Kidney (tissue), 22 donors: ENCODE measurements at places on chromosomes 16 and 17.

DNA sequence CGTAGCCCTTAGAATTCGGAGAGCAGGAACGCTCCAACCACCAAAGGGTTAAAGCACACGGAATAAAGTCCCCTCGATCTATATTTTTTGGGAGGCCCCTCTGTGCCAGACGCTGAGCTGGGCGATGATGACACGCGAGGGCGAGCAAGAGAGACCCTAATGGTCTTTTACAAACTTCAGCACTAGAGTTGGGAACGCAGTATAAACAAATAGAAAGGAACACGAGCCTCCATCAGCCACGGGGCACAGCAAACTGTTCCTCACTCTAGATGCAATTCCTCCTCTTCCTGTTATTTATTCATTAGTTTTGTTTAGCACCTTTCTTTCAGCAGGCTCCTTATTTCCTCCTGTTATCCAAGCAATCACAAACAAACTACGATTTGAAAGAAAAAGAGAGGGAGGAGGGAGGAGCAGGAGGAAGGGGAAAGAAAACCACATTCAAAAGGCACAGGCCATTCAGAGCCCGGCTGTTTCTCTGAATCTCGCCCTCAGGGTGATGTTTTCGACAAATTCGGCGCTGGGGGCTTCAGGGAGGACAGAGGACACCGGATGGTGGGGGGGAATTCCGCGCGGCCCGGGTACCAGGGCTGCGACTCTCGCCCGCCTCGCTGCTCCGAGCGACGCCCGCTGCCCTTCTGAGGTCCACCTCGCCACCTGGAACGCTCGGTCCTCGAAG is 1.6 kb downstream of the TOX3 start:
- H3K4me3 ChIP-seq: peak overlapping the region; percentile 79
- DNase-seq: peak; percentile 13
- no peaks in the 10 kb centered on the region for H3K36me3 ChIP-seq
- peaks cover 9% of the 10 kb centered on the region for H3K27me3 ChIP-seq
- peaks cover 5% of the 10 kb centered on the region for H3K4me1 ChIP-seq

DNA sequence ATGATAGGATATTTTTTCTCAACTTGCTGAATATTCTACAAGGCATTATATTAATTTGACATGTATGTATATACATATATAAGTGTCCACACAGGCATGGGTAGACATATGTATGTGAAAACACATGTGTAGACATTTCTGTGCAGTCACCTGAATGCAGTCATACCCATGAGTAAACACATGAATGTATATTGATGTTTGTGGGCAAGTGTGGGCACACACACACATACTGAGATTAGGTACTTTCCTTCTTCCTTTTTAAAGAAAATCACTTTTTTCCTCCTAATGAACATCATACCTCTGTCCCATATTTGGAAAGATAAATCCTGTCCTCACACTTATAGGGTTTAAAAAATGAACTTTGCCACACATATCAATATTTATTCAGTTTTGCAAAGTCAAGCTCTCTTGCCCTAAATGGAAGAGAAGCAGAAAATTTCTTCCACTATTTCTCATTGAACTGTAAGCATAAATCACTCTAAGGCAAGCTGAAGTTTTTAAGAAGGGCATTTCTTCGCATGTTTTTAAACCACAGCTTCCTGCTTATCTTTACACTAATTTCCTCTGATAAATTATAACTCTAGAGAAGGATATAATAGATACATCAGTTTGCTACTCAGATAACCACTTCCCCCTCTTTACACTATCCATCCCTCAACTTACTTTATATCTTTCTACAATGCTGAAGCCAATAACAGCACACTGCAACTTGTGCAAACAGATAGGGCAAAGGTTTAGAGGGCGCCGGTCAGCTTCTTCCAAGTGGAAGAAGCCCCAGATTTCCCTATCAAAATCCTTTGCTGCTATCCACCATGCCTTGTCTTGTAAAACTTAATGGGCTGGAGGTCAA is 49.6 kb upstream of the LRRC37A3 start:
- H3K4me3 ChIP-seq: no peak overlapping the region
- H3K27ac ChIP-seq: no peak overlapping the region
- H3K36me3 ChIP-seq: no peaks in the 10 kb centered on the region
- H3K4me1 ChIP-seq: no peaks in the 10 kb centered on the region

DNA sequence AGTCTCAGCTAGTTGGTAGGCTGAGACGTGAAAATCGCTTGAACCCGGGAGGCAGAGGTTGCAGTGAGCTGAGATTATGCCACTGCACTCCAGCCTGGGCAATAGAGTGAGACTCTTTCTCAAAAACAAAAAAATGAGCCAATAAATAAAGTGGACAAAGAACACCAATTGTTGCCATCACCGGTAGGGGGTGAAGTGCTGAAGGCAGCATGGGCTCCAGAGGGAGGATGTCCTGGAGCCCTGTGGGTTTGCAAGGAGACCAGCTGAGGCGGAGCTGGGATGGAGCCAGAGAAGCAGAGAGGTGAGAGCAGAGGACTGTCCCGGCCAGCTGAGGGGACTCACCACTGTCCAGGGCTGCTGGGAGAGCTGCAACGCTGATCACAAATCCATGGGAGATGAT is 13.8 kb downstream of the CHST6 start:
- no peaks in the 10 kb centered on the region for H3K36me3 ChIP-seq
- no peaks in the 10 kb centered on the region for H3K27me3 ChIP-seq
- no peaks in the 10 kb centered on the region for H3K4me1 ChIP-seq
- no peak overlapping the region for H3K4me3 ChIP-seq
- no peak for DNase-seq

GRCh38 chr16:89170346-89171215 is 967 bp upstream of the CDH15 start:
- H3K4me1 ChIP-seq: peaks cover 9% of the 10 kb centered on the region
- H3K36me3 ChIP-seq: no peaks in the 10 kb centered on the region
- no peak for DNase-seq
- no peak overlapping the region for H3K4me3 ChIP-seq
- no peak overlapping the region for H3K27ac ChIP-seq
- H3K27me3 ChIP-seq: no peaks in the 10 kb centered on the region

DNA sequence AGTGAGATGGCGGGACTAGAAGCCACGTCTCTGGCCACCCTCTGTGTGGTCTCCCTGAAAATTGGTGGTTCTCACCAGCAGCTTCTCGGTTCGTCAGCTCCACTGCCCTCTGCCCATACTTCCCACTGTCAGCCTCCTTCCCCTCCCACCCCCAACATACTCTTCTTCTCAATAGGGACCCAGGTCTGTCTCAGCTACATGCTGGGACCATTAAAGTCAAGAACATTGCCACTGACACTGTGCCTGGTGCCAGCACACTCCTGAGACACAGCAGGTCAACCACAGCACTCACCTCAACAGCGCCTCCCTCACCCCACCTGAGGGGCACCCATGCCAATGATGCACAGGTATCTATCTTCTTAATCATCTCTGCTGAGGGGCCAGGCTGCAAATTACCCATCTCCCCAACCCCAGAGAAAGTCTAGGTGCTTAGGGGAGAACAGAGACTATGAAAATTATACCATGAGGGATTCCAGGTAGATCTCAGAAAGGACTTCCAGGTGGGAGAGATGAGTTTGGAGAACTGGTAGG is 1.3 kb downstream of the PLXDC1 start:
- no peak for DNase-seq
- H3K36me3 ChIP-seq: no peaks in the 10 kb centered on the region
- no peaks in the 10 kb centered on the region for H3K27me3 ChIP-seq
- H3K4me3 ChIP-seq: no peak overlapping the region
- peaks cover 10% of the 10 kb centered on the region for H3K4me1 ChIP-seq
- H3K27ac ChIP-seq: no peak overlapping the region

DNA sequence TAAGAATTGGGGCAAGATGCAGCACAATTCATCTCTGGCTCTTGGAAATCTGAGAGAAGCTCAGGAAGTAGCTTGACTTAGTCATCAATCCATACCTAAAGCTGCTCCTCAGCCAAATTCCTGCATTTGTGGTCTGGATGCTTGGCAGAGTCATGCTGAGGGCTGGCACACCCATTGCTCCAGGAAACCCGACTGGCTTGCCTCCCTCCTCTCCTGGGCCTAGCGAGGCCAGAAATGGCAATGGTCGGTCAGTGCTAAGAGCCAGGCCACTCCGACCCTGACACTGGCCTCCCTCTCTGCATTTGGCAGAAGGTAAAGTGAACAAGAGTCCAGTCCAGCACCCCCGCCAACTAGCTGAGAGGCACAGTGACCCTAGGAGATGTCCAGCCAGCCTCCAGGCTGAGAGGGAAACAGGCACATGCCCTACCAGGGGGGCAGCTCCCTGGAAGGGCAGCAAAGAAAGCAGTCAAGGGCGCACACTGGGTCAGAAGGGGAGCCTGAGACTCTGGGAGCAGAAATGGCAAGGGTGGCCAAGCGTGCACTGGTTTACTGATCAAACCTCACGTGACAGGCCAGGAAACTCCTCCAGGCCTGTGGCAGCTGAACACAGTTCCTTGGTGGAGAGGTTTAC is 10.0 kb downstream of the POLDIP2 start:
- no peak overlapping the region for H3K4me3 ChIP-seq
- H3K27ac ChIP-seq: peak overlapping the region; percentile 88
- peaks cover 40% of the 10 kb centered on the region for H3K4me1 ChIP-seq
- peak; percentile 81 for DNase-seq
- H3K36me3 ChIP-seq: peaks cover 51% of the 10 kb centered on the region

GRCh38 chr16:78593352-78593751 is 493.9 kb downstream of the WWOX start:
- H3K4me3 ChIP-seq: no peak overlapping the region
- no peaks in the 10 kb centered on the region for H3K27me3 ChIP-seq
- no peak overlapping the region for H3K27ac ChIP-seq

GRCh38 chr17:80424878-80425765 is 10.2 kb downstream of the ENDOV start:
- H3K4me3 ChIP-seq: no peak overlapping the region
- H3K27me3 ChIP-seq: no peaks in the 10 kb centered on the region
- DNase-seq: no peak
- no peak overlapping the region for H3K27ac ChIP-seq
- no peaks in the 10 kb centered on the region for H3K4me1 ChIP-seq
- no peaks in the 10 kb centered on the region for H3K36me3 ChIP-seq

DNA sequence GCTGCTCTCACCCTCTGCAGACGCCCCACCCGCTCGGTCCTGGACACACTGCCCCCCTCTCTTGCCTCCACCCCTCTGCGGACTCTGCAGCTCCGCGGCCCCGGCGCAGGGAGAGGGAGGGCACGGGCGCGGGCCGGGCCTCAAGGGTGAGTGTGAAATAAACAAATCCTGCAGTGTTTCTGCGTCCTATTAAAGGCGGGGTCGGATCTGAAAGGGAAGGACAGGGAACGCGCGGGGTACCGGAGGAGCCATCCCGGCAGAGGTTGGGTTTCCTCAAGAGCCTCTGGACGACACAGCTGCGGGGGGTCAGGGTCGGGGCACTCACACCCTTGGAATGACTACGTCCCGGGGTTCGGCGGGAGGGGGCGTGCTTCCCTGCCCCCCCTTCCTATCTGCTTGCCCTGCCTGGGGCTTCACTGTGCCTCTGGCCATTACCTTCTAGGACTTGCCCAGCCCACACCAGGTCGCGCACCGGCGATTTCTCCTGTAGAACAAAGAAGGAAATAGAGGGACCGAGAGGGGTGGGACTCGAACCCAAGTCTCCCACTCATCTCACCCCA is 466 bp upstream of the HSF4 start:
- peak overlapping the region; percentile 42 for H3K4me3 ChIP-seq
- DNase-seq: no peak
- H3K36me3 ChIP-seq: no peaks in the 10 kb centered on the region
- peaks cover 46% of the 10 kb centered on the region for H3K27me3 ChIP-seq

GRCh38 chr17:76997981-76998531 is 129.9 kb downstream of the MGAT5B start:
- no peak overlapping the region for H3K27ac ChIP-seq
- no peaks in the 10 kb centered on the region for H3K36me3 ChIP-seq
- no peaks in the 10 kb centered on the region for H3K27me3 ChIP-seq
- H3K4me3 ChIP-seq: no peak overlapping the region

- no peak for DNase-seq
- H3K27me3 ChIP-seq: no peaks in the 10 kb centered on the region
Observed at GRCh38 chr16:85466304-85466700, 146.8 kb upstream of the GSE1 start.

DNA sequence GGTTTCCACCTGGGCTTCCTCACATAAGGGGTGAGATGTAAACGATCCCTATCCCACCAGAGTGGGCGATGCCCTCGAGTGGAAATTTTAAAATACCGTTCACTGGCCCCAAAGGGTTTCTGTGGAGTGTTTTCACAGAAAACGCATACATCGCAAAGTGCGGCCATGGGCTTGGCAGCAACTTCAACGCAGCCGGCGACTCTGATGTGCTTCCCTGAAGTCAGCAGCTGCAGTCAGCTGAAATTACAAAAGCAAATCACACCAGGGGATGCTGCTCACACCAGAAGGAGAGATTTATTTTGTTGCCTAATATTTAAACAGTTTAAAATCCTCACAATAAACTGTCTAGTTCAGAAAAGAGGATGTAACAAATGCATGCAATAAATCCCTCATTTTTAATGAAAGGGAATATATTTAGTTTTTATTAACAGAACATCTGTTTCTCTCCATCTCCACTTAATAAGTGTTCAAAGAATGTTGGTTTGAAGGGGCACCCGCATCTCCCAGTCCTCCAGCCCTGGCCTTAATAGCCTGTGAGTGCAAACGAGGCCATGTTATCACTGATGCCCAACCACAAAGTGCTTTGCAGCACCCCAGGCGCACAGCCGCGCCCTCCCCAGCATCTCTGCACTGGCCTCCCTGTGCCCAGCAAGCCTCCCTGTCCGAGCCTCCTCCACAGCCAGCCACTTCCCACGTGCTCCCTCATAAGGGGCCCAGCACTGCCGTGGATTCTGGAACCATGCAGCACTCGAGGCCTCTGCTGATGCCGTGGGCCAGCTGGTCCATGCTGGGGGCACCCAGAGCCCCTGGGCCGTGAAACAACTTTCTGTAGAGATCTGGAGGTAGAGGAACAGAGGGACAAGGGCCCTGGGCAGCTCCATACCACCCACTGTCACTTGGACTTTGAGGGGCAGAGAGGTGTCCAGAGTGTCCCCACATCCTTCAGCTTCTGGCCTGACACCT is 17.3 kb upstream of the XYLT2 start:
- no peaks in the 10 kb centered on the region for H3K4me1 ChIP-seq
- no peaks in the 10 kb centered on the region for H3K27me3 ChIP-seq
- H3K27ac ChIP-seq: no peak overlapping the region
- no peaks in the 10 kb centered on the region for H3K36me3 ChIP-seq
- DNase-seq: peak; percentile 90

- no peaks in the 10 kb centered on the region for H3K36me3 ChIP-seq
- no peaks in the 10 kb centered on the region for H3K4me1 ChIP-seq
- no peak overlapping the region for H3K4me3 ChIP-seq
- no peaks in the 10 kb centered on the region for H3K27me3 ChIP-seq
Observed at GRCh38 chr16:52312716-52313115, 234.2 kb downstream of the TOX3 start.

DNA sequence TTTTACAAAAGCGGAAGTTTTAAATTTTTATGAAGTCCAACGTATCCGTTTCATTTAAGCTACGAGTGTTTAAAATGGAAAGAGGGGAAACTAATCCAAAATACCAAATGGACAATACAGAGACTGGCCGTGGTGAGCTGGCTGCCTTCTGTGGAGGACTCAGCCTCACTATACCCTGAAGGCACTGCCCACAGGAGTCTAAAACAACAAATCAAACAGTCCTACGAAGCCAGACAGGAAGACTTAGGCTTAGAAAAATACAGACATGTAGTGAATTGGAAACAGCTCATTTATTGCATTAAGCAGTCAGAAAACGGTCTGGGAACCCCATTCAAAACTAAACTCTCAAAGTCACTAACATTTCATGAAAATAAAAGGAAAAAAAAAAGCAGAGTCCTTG is 75.1 kb downstream of the CYTH1 start:
- no peak for DNase-seq
- H3K36me3 ChIP-seq: peaks cover 8% of the 10 kb centered on the region
- H3K27me3 ChIP-seq: no peaks in the 10 kb centered on the region
- H3K4me1 ChIP-seq: peaks cover 5% of the 10 kb centered on the region
- H3K27ac ChIP-seq: no peak overlapping the region

- peak; percentile 54 for DNase-seq
- peak overlapping the region; percentile 23 for H3K27ac ChIP-seq
- no peaks in the 10 kb centered on the region for H3K4me1 ChIP-seq
- no peaks in the 10 kb centered on the region for H3K27me3 ChIP-seq
- H3K4me3 ChIP-seq: no peak overlapping the region
Observed at GRCh38 chr16:4094127-4094773, 22.0 kb downstream of the ADCY9 start.
